Spinal cord (tissue), 10 donors: ENCODE measurements at places on chromosomes 6 and 20. TPM values are rescaled to one million over a fixed set of nuclear protein-coding genes. Genes with fewer than 3 reads are reported as not detected.
A peak's percentile ranks its signal among the peaks of the same experiment; 100 is the strongest.

DNA sequence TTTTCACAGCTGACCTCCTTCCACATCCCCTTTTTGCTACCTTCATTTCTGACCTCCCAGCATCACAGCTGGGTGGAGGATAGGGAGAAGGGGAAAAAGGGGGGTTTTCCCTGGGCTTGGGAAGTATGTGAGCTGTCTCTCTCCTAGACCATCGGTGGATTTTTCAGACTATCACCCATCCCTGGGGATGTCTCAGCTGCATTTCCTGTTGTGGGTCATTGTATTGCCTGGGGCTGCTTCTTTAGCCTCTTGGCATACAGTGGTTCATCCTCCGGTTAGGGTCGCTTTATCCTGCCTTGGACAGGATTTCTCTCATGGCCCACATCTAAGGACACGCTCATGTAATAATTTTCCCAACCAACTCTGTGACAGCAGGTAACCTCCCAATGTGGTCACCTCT lies 142.5 kb upstream of the ARG1 start:
- DNase-seq, result no peak

DNA sequence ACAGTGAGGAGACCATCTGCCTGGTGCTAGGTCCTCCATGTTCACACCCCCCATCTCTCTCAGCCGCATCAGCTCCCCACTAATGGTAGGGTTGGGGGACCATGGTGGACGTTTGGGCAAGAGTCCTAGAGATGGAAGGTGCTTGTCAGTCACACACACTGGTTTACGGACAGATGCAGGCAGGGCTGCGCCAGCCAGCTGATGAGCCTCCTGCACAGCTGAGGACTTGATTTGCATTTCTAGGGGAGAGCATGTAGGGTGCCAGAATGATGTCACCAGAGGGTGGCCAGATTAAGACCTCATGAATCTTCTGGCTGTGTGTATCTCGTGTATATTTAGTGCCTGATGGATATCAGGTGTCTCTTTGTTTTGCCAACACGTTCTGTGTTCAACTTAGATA lies 28.6 kb downstream of the CST8 start:
- DNase-seq, result no peak

DNA sequence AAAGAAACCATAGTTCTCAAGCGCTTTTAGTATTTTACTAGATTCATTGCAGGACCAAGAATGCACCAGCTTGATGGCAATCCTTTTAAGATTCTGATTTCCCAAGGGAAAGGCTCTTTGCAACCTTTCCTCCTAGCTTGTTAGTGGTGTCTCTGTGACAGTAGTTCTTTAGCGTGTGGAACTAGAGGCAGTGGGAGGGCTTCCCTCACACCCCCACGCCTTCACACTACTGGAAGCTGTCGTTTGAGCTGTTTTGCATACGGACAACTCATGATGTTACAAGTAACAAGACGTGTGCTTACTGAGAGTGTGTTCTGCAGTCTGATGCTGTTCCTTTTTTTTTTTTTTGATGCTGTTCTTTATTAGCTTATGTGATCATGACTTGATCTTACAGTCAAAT lies 34.1 kb downstream of the EYA4 start:
- no peak for DNase-seq

DNA sequence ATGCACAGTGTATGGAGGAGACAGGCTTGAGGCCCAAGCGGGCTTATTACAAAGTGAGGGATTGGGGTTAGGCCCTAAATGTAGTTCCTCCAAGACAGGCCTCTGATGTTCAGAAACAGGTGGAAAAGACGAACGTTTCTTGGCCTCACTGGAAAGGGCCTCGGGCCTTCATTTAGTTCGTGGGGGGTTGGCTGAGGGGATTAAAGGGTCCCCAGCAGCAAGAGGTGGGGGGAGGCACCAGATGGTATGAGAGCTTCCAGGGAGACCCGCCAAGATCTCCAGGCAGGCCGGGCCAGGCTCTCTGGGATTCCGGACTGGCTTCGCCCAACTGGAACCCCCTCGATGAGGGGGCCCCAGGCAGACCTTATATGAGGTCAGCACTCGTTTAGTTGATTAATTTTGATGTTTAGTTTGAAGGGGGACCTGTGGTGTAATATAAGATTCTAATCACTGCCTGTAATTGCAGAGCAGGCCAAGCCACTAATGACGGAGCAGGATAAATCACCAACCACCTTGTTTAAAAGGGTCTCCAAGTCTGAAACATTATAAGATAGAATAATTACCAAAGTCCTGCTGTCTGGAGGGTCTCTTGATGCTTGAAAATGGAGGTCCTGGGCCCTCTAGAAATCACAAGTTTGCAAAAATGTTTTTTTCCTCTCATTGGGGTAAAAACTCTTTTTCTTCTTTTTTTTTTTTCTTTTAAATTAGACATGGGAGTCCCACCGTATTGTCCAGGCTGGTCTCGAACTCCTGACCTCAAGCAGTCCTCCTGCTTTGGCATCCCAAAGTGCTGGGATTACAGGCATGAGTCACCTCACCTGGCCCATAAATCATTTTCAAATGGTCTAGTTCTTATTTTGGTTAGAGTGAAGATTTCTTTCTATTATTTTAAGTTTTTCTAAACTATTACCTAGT lies 2.2 kb downstream of the HMGA1 start:
- DNase-seq, result no peak

DNA sequence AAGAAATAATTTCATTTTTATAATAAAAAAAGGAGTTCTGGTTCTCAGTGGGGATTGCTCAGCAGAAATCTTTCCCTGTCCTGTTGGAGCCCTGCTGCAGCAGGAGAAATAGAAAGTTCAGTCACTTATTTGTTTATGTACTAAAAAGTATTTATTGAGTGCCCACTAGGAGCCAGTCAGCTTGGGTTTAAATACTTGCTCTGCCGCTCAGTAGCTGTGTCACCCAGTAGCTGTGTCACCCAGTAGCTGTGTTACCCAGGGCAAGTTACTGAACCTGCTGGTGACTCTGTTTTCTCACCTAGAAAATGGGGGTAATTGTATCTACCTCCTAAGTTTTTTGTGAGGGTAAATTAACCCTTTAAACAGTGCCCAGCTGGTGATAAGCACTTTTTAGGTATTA lies 32.9 kb downstream of the FOXF2 start:
- no peak for DNase-seq

- DNase-seq, result no peak
Observed at GRCh38 chr20:63534427-63534830, 2.7 kb downstream of the PTK6 start.

GRCh38 chr6:2229039-2229438 lies 16.4 kb downstream of the GMDS start:
- no peak for DNase-seq

DNA sequence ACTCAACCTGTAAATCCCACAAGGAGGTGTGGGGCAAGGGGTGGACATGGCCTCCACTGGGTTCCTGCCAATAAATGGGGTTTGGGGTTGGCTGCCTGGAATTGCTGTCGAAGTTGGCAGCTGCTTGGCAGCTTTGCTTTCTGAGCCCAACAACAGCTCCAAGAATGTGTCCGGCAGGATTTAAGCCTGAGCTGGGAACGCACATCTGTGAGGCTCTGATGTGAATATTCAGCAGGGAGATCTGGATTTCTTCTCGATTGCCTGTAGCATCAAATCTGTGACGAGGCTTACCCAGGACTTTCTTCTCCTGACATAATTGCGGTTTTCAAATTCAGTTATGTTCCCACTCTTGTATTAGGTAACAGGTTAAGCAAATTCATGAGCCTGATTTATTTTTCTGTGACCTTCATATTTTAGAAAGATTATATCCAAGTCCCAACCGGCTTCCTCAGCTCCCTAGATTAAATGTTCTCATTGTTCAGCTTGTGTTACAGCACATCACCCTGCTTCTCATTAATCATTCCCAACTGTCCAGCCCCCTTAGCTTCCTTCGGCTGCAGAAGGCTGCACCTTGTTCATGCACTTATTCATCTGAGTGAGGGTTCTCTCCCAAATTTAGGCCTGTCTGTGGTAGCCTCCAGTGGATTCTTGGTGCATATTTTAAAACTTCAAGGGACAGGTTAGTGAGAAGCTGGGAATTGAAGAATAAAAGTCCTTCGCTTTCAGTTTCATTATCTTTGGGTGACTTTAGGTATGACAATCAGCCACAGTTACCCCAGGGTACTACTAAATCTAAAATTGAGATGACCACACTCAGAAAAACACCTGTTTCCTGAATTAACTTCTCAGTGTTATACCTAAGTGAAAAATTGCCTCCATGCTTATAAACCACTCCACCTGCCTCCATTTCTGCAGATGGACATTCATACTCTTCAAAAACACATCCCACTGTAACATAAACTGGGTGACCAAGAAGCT lies 310.0 kb downstream of the ESR1 start:
- no peak for DNase-seq

GRCh38 chr20:62902926-62903615 lies 23.2 kb downstream of the DIDO1 start:
- DNase-seq, result no peak

DNA sequence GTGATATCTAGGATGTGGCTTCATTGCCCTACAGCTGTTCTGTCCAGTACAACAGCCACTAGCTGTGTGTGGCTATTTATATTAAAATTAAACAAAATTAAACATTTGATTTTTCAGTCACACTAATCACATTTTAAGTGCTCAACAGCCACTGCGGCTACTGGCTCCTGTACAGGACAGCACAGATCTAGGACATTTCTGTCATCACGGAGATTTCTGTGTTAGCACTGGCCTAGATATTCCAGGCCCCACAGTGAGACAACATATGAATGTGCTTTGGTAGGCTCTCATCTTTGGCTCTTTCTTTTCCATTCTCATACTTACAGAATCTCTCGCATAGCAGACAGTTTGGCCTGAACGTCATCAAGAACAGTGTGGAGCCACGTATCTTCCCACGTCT lies 48.4 kb upstream of the ZBTB24 start:
- peak; percentile 3 for DNase-seq

- DNase-seq, result no peak
Observed at GRCh38 chr6:156857573-156857972, 80.4 kb downstream of the ARID1B start.

DNA sequence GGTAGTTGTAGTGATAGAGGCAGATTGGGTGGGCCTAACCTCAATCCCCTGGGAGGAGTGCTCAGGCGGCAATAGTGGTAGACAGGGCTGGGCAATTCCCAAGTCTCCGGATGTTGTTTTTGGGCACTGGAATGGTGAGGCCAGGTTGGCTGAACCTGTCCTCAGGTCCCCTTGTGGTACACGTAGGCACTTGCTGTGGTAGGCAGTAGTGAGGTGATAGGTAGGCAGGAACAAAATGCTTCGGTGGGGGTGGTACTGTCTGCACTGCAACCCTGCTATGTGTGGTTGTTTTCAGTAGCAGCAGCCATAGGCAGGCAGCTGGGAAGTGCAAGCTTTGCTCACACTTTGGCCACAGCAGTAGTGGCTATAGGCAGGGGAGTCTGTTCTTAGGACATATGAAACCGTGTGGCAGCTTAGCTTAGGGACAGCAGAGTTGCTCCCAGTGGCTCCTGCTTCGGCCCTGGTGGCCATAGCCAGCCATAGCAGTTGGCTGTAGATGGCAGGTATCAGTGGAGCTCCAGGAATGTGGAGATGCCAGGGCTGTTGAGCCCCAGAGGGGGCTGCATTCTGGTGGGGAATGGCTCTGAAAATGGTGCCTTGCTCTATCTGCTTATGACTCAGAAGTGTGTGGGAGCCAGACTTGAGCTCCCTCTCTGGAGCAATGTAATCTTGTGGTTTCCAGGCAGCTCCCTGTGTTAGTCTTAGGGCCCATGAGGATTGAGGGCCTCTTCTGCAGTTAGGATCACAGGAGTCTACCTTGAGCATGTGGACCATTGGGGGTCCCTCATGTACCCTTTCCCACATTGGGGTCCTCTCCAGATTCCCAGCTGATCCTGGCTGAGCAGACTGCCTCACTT lies 241.8 kb upstream of the BMP2 start:
- no peak for DNase-seq

GRCh38 chr6:121055572-121056163 lies 278.6 kb downstream of the TBC1D32 start:
- peak; percentile 11 for DNase-seq

DNA sequence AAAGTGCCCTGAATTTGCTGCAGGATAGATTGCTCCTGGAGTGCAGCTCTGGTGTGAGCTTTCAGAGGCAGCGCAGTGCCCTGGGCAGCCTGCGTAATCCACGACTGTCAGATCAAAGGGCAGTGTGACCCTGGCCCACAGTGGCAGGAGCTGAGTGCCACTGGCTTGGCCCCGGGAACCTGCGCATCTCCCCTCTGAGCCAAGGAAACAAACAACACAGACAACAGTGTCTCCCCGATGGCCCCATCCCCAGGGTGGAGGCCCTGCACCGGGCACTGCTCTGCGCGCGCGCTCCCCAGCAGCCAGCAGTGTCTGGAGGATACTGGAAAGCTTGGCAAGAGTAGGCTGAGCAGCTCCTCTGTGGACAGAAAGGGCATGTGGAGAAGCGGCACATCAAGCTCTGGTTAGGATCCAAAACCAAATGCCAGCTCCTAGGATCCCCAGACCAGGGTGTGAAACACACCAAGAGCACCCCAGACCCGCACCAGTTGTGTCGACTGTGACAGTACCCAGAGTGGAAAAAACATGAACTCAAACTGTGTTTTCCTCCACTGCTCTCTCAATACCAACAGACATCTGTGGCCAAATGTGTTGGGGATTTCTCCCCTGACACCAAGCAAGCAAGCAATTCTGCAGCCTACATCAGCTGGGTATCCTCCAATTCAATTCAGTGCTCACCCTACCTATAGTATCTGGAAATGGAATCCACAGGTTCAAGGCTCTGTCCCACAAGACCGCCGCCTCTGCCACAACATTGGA lies 26.7 kb downstream of the RBCK1 start:
- no peak for DNase-seq

GRCh38 chr6:164037171-164037870 lies 622.8 kb downstream of the QKI start:
- DNase-seq, result no peak

- DNase-seq, result no peak
Observed at GRCh38 chr20:1280195-1281102, 14.4 kb downstream of the SNPH start.

COL21A1 gene
- 19.0 TPM for polyA plus RNA-seq

DNAAF9 gene
- 45.4 TPM for polyA plus RNA-seq

SDHAF4 gene
- 24.7 TPM for polyA plus RNA-seq

CD24 gene
- polyA plus RNA-seq, result 367 TPM

UNC5CL gene
- 1.4 TPM for polyA plus RNA-seq

CLDN20 gene
- 0.71 TPM for polyA plus RNA-seq

ADGB gene
- polyA plus RNA-seq, result 1.7 TPM

CENPW gene
- 14.8 TPM for polyA plus RNA-seq

NT5DC1 gene
- 20.0 TPM for polyA plus RNA-seq
